ENCODE measurements at places on chromosomes 6 and 20.

DNA sequence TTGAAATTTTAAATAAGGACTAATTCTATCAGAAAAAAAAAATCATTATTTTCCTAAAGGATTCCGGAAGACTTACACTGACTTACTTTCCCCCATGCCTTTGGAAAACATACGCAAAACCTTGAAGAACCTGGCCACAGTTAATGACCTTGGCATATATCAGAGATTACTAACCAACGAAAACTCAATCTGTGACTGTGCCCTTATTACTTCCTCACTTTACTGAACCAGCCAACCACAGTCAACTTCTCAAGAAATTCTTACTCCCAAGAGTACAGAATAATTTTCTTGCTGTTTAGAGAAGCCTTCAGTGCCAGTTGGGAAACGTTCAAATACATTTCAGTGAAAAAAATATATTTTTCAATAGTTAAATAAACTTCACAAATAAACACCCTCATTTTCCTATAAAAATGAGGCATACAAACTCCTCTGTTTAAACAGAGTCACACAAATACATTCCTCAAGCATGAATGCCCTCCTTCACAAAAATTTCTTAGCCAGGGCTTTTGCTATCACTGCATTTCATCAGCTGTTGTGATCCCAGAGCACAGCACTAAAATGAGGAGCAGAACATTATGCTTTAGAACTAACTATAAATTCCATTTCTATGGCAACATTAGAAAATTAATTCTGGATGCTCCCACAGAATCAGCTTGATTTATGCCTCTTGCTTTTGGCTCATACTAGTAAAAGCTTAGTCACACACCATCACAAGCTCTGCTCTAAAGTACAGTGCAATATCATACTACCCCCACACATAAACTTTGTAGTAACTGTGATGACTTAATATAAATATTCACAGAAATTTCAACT, 117.6 kb downstream of the DST start:
- DNase-seq: no peak

- DNase-seq: no peak
These were observed 1172.2 kb upstream of the GJE1 start for GRCh38 chr6:140960566-140960965.

DNA sequence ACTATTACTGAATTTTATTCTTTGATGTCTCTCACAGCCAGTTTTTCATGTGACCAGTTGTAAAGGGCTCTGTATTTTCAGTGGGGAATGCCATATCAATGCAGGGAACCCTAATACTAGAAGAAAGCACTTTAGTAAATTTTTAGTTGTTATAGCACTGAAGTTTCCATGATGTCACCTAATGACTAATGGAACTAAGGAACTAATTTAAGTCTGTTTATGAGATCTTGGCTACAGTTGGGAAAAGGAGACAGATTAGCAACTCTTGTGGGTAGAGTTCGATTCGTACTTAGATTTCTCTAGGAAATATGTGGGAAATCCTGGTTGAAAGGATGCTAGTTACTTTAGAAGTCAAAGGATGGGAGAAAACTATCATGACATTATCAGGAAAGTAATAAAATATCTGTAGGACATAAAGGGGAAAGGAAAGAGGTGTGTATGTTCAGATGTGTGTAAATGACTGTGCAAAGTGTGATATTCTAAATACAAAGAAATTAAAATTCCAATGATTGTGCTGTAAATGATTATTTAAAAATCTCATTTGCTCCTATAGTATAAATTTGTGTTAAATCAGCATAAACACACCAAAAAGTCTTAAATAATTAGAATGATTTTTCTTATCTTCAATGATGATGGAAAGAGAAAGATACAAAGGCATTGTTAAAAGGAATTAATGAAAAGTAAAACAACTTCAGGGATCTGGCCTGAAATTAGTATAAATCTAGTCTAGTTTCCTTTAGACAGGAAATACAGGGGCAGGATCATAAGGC, 103.4 kb downstream of the LRRC1 start:
- DNase-seq: no peak

GRCh38 chr6:165850434-165851019, 187.5 kb upstream of the PDE10A start:
- DNase-seq: peak; percentile 68

GRCh38 chr6:39707962-39708683, 17.1 kb downstream of the KIF6 start:
- DNase-seq: no peak

DNA sequence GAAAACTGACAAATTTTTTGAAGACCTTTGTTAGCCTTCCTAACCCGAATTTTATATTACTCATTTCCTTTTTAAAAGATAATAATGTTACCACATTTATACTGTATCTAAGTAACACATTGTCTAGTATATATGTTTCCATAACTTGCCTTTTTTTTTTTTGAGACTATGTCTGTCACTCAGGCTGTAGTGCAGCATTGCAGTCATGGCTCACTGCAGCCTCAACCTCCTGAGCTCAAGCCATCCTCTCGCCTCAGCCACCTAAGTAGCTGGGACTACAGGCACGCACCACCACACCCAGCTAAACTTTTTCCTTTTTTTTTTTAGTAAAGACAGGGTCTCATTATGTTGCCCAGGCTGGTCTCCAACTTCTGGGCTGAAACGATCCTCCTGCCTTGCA, 18.6 kb downstream of the ZNFX1 start:
- DNase-seq: no peak

GRCh38 chr6:30687659-30688431, 1.4 kb upstream of the PPP1R18 start:
- no peak for DNase-seq

DNA sequence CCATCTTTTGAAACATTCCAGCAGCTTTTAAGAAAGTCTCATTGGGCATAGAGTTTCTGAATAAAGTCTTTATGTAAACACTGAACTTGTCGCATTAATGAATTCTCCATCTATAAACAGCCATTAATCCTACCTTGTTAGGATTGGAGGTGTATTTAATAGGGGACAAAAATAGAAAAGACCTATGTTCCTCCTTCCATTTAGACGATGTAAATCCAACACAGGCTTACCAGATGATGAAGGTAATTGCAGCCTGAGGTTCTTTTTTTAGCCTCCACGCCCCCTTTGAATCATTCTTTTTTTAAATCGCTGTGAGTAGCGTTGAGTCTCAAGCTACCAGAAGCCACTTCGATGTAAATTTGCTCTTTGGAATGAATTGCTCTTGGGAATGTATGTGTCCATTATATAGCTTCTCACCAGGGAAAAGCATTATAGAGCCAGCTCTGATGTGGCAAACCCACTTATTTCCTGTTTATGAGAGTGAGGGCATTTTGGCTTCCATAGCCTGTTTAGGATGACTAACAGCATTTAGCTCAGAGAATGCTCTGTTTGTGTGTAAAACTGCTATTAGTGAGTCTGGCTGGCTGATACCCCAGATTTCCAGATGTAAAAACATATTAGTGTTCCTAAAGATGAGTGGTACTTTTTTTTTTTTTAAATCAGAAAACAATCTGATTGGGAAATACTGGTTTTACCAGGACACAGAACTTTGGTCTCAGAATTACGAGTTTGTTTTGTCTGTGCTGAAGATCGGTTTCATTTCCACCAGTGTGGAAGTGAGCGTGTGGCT, 74.9 kb upstream of the CLDN20 start:
- no peak for DNase-seq

- no peak for DNase-seq
These were observed 32.5 kb downstream of the TOP1 start for GRCh38 chr20:41061155-41061554.

DNA sequence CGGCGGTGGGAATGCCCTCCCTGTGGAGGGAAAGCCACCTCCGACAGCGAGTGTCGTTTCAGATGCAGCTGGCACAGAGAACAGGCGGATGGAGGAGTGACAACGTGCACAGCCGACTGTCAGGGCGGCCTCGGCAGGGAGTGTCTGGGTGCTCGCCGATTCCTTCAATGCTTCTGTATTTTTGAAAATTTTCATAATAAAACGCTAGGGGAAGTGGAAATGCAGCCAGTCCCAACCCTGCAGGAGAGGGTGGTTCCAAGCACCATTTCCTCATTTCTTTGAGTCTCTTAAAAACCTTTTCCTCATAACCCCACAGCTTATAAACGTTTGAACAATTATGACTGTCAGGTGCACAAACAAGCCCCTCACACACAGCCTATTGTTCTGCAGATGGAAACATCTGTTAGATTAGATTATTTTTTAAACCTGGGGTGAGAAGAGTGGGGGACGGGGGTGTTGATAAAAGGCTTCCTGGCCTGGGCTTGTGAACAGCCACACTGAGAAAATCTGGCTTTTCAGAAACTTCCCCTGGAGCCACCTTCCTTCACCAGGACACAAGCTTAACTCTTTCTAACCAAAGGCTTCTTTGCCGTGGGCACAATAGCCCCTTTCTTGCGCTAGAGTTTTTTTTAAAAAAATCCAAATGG, 228.9 kb downstream of the ANKRD60 start:
- peak; percentile 73 for DNase-seq

DNA sequence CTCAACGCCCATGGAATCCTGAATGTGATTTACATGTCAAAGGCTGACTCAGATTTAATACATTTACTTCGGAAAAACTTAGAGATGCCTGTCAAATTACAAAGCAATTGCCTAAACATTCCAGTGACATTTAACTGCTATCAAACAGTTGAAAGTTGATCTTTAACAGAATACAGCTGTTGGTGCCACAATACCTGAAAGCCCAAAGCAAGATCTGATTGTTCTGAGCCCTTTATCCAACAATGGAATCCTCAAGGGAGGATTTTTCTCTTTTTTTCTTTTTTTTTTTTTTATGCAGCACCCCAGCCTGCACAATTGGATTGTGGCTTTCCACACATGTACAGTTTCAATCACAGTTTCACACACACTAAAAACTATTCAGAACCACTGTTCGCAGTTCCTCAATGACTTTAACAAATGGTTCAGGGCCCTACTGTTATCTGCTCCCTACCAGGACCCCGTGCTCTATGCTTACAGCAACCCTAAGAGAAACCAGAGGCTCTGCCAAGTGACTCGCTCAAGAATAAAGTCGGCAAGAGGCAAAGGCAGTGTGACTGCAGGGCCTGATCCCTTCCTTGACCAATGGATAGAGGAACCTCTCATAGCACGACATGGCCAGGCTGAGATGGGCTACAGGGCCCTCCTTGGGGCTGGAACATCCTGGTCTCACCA, 33.3 kb downstream of the EPB41L2 start:
- peak; percentile 40 for DNase-seq
